ENCODE measurements at places on chromosomes 1 and 21.

DNA sequence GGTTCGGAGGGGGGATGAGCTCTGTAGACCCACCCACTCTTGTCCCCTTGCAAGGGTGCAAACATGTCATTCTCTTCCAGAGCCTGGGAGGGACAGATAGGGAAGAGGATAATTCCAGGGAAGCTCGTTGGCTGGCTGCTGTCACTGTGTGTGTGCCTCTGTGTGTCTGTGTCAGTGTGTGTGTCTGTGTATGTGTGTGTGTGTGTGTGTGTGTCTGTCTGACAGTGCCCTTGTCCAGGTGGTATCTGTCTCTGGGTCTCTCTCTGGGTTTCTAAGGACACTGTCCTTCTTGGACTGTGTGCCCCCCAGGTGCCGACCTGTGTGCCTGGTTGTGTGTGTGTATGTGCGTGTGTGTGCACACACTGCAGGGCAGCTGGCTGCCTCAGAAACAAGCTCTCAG, 90.5 kb downstream of the ACTL8 start:
- no peak for DNase-seq

DNA sequence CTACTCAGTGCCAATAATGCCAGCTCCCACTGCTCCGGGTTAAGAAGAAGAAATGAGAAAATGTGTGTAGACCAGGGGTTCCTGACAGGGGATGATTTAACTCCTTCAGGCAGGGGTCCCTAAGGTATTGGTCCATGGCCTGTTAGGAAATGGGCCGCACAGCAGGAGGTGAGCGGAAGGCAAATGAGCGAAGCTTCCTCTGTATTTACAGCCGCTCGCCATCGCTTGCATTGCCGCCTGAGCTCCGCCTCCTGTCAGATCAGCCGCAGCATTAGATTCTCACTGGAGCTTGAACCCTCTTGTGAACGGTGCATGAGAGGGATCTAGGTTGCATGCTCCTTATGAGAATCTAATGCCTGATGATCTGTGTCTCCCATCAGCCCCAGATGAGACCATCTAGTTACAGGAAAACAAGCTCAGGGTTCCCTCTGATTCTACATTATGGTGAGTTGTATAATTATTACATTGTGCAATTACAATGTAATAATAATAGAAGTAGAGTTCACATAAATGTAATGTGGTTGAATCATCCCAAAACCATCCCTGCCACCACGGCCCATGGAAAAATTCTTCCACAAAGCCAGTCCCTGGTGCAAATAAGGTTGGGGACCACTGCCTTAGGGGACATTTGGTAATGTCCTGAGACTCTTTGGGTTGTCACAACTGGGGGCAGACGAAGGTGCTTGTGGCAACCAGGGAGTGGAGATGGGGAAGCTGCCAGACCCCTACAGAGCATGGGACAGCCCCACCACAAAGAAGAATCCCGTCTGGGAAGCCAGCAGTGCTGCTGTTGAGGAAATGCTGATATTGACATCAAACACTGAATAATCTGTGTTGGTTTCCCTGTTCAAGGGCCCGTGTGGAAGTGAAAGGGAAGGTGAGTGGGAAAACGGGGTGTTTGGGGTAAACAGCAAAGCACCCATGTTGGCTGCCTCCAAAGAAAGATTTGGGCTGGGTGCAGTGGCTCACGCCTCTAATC, 60.8 kb downstream of the DHRS3 start:
- DNase-seq, result no peak

DNA sequence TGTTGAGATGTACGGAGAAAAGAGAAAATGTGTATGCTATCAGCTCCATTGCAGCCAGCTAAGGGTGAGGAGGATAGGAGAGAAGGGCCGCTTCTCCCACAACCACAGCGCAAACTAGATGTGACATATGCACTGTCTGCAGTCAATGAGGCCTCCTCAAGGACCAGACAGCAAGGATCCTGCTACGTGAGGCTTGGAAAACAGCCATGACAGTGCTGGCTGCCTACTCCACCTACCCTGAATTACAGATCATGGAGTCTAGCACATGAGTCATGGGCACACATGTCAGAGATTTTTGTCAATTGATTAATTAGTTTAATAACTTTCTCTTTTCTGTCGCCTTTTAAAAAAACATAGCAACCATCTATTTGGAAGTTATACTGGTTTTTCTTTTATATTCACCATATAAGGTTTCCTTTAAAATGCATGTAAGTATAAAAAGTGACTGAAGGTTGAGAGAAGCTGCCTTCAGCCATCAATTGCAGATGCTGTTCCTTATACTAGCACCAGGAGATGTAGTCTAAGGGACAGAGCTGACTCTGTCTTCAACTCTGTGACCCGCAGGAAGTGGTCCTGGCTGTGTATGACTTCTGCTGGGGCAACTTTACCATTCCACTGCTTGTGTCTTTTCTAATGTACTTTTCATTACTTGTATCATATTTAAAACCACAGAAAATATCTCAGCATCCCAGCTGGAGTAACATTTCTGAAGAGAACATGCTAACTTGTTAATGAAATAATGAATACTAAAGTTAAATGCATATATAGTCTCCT, 3.1 kb downstream of the VPS26C start:
- DNase-seq, result no peak

- DNase-seq, result peak; percentile 29
These were observed 2.8 kb upstream of the ENAH start for GRCh38 chr1:225655509-225656258.

- DNase-seq, result no peak
These were observed 255.3 kb downstream of the FOXD2 start for GRCh38 chr1:47693115-47693514.

GRCh38 chr1:44265656-44266358, 52.5 kb downstream of the DMAP1 start:
- no peak for DNase-seq

GRCh38 chr1:18635891-18636595, 5.4 kb downstream of the PAX7 start:
- DNase-seq, result no peak

DNA sequence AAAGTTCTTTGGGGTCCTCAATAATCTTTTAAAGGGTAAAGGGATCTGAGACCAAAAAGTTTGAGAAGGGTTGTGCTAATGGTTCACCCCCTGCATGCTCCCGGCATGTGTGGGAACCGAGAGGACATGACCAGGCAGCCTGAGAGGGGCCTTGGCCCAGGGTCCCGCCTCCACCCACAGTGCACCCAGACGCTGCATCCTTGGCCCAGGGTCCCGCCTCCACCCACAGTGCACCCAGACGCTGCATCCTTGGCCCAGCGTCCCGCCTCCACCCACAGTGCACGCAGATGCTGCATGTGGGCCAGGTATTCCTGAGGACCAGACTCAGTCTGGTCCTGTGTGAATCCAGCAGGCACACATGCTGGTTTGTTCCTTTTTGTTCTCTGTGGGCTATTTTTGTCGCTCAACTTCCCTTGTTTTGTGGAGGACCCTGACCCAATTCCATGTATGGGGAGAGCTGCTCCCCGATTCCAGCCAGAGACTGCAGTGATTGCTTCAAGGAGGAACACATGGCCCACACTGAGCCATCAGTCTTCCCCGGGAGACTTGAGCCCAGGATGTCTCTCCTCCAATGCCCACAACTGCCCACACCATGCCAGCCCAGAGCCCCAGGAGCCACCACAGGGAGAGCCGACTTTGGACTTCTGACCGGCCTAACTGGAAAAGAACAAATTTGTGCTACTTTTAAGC, 3.5 kb downstream of the NPHP4 start:
- DNase-seq, result no peak

GRCh38 chr1:3001471-3002348, 19.6 kb upstream of the ACTRT2 start:
- DNase-seq, result no peak

- no peak for DNase-seq
These were observed 198.7 kb upstream of the PTBP2 start for GRCh38 chr1:96522927-96523326.

GRCh38 chr1:233640179-233640578, 26.3 kb downstream of the KCNK1 start:
- DNase-seq, result no peak

DNA sequence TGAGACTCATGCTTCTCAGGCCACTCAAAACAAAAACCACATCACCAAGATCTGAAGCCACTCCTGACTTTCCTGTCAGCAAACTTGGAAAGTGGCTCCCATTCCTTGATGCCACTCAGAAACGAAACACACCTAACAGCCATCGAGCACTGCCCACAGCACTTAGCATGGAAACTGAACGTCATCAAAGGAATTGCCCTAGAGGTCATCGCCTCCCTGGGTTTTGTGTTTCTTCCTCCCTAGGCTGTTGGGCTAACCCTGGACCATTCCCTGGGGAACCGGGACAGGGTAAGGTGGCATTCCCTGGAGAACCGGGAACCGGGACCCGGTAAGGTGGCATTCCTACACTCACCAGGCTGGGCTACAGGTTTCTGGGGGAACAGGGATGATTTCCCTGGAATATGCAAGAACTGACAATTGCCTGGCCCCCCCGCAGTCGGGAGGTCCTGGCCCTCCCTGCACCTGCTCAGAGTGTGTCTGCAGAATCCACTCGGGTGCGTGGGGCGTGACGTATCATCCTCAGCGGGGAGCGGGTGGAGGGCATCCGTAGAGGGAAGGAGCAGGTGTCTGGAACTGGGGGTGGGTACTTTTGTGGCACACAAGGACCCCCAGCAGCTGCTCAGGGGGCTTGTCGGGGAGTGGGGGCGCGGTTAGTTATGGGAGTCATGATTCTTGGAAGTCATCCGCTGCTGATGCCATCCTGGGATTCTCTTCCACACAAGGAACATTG, 30.3 kb downstream of the SLC45A1 start:
- no peak for DNase-seq

DNA sequence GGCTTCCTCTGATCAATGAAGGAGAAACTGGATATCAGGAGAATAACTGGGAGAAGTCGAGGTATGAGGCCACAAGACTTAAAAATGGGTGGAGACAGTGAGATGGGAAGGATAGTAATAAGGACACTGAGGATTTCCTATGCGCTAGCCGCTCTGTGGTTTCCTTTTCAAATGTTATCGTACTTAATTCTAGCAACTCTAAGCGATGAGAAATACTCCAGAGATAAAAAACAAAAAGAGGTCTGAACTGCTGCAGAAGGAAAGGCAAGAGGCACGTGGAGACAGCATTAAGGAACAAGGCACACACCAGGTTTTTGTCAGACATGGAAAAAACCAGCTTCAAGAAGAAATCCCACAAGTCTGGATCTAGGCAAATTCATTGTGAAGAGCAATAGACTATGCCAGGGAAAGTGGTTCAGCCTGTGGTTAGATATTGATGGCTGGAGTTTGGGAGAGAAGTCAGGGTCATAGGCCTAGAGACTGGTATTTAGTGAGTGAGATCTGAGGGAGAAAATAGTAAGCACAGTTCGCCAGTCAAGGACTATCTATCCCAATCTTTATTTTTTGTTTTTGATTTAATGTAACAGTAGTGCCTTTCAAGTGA, 5.3 kb downstream of the CLCA2 start:
- DNase-seq, result no peak

- peak; percentile 23 for DNase-seq
These were observed 11.0 kb upstream of the SERBP1 start for GRCh38 chr1:67441183-67441582.

DNA sequence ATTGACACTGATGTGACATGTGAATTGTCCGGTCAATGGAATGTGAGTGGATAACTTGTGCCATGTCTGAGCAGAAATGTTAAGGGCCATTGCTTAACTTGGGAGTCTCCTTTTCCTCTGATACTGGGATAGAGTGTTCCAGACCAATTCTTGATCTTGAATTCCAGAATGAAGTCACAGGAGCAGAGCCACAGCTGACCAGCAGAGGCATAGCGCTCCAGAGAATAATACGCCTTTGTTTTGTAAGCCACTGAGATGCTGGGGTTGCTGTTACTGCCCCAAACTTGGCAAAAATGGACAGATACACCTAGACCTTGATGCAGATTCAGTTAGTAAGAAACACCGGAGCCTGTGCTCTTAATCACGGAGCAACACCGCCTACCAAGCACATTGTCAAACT, 6.3 kb downstream of the KCNJ6 start:
- no peak for DNase-seq

- no peak for DNase-seq
These were observed 18.7 kb upstream of the FMO2 start for GRCh38 chr1:171166361-171166760.

- no peak for DNase-seq
These were observed 144.6 kb downstream of the LMO4 start for GRCh38 chr1:87473203-87473661.

DNA sequence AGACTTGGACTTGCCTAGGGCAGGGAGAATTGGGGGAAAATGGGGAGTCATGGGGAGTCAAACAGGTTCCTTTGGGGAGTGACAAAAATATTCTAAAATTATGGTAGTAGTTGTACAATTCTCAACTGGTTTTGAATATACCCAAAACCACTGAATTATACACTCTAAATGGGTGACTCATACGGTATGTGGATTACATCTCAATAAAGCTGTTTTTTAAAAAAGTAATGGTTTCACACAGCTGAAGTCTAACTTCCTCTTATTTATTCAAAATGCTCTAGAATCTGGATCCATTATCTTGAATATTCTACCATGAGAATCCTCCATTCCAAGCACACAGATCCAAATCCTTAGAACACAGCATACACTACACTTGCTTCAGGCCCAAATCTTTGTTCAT, 11.1 kb downstream of the EIF4G3 start:
- no peak for DNase-seq

GRCh38 chr1:116508984-116509980, 61.5 kb downstream of the CD58 start:
- no peak for DNase-seq

DNA sequence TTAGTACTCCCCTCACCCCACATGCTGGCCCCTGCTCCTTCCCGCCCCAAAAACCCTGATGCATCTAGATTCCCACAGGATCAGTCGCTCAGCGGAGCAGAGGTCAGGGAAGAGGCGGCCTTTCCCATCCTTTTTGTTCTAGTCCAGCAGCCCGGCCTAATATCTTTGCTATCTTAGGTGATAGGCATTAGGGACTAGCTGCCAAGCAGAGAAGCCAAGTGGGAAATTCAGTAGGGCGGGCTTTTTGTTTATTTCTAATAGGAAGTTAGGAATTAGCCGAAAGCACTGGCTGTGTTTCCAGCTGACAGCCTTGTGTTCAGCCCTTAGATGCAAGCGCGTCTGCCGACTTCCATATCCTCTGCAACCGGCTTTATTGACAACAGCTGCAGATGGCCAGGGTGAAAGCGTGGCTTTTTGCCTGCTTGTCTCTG, 59.0 kb upstream of the BCAR3 start:
- DNase-seq, result no peak

DNA sequence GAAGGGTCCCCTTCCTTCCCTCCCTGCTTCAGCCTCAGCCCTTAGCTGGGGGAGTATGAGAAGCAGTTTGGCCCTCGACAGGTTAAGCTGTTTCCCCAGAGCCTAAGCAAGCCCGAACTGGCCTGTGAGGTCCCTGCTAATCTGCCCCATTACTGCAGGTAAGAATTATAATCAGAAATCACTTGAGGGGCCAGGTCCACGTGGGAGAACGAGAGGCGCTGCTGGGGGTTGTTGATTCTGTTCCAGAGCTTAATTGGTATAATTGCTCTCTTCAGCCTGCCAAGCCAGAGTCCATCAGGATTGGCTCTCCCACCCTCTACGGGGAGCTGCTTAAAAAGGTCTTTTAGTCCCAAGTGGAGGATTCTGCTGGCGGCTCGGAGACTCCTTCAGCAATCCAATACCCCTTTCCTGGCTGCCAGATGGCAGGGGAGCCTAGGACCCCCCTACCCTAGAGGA, 70.8 kb downstream of the UBE2T start:
- DNase-seq, result no peak

GRCh38 chr1:147640553-147641165, 29.7 kb downstream of the ACP6 start:
- peak; percentile 55 for DNase-seq

- no peak for DNase-seq
These were observed 8.0 kb upstream of the PLCH2 start for GRCh38 chr1:2468041-2468472.

- DNase-seq, result no peak
These were observed 72.2 kb downstream of the TDRD5 start for GRCh38 chr1:179663810-179664209.
